ENCODE measurements at places on chromosomes 12 and 14.
A peak's percentile ranks its signal among the peaks of the same experiment; 100 is the strongest.

DNA sequence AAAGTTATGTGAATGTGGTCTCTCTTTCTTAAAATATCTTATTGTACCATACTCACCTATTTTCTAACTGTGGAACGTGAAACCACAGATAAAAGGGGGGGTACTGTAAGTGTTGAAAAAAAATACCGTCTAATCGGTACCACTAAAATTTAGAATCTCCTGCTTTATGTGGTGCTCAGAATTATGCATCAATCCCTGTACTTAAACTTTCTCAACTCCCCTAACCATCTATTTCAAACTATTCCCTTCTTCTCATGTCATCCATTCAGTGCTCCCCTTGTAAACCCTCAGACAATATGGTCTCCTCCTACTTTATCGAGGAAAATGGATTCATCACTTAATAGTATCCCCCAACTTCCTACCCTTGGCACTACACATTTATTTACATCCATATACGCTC, 23.7 kb downstream of the DEPDC4 start:
- no peak for DNase-seq

DNA sequence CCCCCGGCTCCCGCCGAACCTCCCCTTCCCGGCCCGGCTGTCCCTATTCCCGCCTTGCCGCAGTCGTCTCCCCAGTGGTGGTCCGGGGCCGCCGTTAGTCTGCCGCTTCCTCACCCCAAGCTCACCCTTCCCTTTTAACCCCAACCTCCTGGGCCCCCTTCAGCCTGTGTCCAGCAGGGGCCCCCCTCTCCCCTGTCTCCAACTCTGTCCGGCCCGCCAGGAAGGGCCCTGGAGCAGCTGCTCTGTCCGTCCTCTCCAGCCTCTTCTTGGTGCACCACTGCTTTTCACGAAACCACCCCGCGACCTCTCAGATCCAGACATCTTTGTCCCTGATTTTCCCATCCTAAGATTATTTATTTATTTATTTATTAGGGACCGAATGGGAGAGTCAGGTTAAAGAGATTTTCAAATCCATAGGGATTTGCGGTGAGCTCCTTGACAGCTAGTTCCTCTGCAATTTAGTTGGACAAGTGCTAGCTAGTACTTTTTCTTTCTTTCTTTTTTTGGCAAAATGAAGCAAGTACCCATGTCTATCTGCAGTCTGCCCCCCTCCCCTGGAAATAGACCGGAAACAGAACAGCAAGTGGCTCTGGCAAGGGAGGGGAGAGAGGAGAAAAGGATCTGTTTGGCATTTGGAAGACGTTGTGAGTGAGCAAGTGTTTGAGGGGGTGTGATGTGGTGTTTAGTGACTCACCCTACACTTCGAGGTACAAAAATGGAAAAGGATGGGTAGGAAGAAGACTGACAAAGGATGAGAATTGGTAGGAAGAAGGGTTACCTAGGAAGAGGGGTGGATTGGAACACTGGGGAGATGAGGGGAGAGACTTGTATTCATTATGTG, 632 bp downstream of the UBR7 start:
- peak; percentile 32 for DNase-seq

DNA sequence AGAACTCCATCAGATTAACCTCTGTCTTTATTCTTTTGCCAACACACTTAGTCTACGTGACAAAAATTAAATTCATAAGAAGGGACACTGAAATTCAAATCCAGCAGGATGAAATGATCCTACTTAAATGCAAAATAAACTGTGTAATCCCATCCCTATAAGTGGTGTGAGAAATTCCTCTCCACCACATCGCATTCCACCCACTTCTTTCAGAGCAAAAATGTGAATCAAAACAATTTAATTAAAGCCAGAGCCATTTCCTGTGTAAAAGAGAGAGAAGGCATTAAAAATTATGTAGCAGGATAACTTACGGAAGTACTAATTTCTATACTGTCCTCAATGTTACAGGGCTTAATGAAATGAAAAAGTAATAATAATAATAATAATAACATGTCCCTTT, 844.3 kb downstream of the GALC start:
- no peak for DNase-seq

DNA sequence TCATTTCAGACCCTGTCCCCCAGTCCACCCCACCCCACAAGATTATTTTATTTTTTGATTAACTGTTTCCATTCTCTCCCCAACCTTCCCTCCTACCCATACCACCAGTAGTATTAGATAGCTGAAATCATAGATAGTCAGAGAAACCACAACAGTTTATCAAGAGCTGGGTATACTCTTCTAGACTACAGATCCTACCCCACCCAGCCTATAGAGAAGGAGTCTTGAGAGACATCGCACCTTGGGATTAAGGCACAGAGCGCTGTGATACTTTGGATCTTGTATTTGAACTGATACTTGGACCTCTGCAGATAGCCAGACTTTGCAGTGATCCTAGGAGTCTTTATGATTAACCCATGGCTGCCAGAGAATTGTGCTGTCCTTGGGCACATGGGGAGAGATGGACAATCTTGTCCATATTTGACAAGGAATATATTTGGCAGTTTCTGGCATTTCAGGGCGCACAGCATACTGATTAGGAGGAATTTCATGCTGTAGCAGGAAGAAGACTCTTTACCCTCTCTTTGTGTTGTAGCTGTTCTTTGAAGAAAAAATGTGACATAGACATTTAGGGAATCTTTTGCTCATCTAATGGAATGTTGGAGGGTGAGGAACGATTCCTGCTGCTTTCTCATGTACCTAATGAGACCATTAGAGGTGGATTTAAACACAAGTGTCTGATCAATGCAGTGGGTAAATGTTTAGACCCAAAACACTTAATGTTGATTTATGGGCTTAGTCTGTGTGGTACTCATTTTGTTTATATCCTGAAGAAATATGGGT, 982 bp downstream of the RBMS2 start:
- DNase-seq: peak; percentile 40

GRCh38 chr12:80766210-80766609, 49.5 kb downstream of the MYF5 start:
- DNase-seq: no peak

DNA sequence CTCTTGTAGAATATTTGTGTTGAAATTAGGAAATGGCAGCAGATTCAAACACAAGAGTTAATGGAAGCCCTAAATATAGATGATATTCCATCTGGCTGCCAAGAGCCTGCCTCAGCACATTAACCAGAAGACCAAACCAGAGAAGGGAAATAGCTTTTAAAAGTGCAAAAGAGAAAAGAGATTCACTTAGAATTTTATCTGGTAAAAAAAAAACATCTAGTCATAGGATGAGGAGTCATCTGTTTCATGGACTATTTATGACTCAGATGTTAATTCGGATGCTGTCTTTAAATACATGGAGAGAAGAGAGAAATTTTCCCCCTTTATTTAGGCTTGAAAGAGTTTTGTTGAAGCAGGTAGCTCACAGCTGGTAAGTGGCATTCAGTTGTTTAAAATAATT, 201.6 kb upstream of the NUDT4 start:
- no peak for DNase-seq

- DNase-seq: no peak
These were observed 33.5 kb downstream of the FMNL3 start for GRCh38 chr12:49673446-49674317.

DNA sequence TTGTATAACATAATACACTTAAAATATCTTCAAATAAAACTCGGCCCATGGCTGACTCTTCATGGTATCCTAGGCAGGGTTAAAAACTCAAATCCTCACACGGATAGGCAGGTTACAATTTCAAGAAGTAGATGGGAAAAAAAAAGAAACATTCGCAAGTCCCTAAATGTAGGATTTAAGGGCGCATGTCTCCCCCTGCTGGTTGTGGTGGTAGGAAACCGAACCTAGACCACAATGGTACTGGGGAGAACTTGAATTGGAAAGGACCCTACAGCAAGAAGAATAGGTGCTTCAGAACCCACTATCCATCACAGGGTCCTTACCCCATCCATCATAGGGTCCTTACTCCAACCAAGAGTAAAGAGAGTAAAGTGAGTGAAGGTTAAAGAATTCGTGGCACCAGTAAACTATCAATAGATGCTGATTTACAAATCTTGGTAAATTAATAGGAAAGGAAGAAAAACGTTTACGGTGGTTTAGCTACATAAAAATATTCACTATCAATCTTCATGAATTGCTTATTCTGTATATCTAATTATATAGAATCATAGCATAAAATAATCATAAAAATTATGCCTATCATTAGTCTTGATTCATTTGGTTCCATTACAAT, 3.3 kb upstream of the CIPC start:
- peak; percentile 51 for DNase-seq

- DNase-seq: no peak
These were observed 8.9 kb downstream of the AJUBA start for GRCh38 chr14:22973217-22974032.

- DNase-seq: no peak
These were observed 21.7 kb downstream of the PPFIBP1 start for GRCh38 chr12:27545665-27546064.

- DNase-seq: peak; percentile 95
These were observed 50.8 kb upstream of the PTHLH start for GRCh38 chr12:28023156-28023887.

DNA sequence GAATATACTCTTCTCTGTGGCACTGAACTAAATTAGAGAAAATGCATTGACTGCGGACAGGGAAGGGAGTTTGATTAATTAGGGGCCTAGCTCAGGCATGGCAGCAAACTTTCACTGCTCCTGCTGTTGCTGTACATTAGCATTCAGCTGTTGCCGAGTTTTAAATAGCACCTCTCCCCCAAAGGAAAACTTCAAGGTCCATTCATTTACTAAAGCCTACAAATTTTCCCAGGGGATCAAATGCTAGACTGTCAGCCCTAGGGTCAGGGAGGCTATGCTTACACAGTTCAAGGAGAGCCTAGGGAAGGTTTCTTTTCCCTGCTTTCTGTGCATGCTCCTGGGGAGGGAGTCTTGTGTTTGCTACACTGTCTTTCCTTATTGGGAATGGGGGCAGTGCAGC, 60.0 kb upstream of the GZMB start:
- DNase-seq: no peak

GRCh38 chr12:120584343-120585149, 3.3 kb upstream of the POP5 start:
- DNase-seq: no peak

DNA sequence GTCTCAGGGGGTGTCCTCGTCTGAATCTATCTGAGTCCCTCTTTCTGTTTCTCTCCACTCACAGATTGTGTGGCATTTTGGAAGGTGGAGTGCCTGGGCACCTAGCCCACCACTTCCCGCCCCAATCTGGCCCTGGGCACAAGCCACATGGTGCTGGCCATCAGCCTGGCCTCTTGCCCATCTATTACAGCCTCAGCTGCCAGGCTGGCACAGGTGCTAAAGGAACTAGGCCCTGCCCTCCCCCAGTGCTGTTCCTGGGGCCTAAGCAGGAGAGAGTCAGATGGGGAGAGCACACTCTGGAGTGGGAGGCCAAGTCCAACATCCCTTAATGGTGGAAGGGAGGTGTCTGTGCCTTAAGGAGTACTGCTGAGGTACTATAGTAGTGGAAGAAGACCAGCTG, 8.3 kb upstream of the CALCOCO1 start:
- DNase-seq: no peak

- no peak for DNase-seq
These were observed 82.2 kb downstream of the PAPOLA start for GRCh38 chr14:96584199-96584906.

GRCh38 chr12:94987801-94988200, 15.7 kb downstream of the NDUFA12 start:
- no peak for DNase-seq

GRCh38 chr12:1839956-1840951, 19.9 kb downstream of the LRTM2 start:
- DNase-seq: no peak

DNA sequence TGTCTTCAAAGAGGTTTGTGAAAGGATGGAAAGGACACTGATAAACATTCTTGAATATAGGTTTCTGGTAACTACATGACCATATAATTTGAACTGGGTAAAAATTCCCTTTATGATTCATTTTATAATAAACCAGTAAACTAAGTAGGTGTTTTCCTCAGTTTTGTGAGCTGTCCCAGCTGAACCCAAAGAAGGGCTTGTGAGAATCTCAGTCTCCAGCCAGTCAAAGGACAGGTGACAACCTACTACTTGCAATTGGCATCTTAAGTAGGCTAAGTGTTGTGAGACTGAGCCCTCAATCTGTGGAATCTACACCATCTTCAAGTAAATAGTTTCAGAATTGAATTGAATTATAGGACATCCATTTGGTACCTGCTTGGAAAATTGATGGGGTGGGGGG, 75.2 kb downstream of the MYF5 start:
- no peak for DNase-seq

DNA sequence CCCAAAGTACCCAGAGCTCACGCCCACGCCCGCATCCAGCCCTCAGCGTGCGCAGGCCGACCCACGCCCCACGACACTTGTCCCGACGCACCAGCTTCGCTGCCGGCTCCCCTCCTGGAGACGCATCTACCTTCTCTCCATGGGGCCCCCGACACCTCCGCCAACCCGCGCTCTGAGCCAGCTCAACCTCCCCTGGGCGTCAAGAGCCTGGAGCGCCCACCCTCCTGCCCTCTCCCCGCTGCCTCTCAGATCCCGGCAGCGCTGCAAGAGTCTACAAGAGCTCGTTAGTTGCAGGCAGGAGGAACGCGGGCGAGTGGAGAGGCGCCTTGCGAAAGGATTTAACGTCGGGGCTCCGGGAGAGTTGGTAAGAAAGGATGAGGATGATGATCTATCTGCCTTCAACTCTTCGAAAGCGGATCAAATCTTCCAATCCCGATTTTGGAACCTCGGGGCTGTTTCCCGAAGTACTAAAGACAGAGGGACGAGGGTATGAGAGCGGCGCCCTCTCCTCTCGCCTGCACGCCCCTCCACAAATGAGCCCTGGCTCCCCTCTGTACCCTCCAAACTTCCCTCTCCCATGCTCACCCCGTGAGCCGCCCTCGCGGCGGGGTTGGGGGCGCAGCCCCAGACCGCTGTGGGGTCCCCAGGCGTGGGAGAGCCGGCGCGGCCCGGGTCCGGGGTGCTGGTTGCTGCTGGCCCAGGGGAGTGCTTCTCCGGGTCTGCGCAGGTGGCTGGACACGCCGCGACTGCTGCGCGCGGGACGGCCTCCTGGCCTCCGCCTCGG, 979 bp downstream of the LTBP2 start:
- DNase-seq: no peak

- no peak for DNase-seq
These were observed 64.3 kb downstream of the C2CD5 start for GRCh38 chr12:22480016-22480415.

DNA sequence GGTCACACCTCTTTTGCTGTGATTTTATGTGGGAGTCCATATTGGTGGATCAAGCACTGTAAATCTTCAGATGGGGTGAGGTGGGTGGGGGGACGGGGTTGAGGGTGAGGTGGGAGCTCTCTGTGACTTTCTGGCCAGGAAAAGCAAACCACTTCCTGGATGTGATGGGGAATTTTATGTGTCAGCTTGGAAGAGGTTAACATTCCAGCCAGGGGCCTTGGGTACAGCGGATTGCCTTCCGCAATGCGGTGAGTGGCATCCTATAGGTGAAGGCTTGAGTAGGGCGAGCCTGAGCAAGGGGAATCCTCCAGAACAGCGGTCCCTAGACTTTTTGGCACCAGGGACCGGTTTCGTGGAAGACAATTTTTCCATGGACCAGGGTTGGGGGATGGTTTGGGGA, 36.2 kb downstream of the DLK1 start:
- DNase-seq: no peak
